ENCODE measurements at places on chromosomes 3 and 15. TPM values are rescaled to one million over a fixed set of nuclear protein-coding genes. Genes with fewer than 3 reads are reported as not detected.
A peak's percentile ranks its signal among the peaks of the same experiment; 100 is the strongest.

GRCh38 chr3:127651516-127652172, 21.1 kb upstream of the ABTB1 start:
- no peak for DNase-seq

DNA sequence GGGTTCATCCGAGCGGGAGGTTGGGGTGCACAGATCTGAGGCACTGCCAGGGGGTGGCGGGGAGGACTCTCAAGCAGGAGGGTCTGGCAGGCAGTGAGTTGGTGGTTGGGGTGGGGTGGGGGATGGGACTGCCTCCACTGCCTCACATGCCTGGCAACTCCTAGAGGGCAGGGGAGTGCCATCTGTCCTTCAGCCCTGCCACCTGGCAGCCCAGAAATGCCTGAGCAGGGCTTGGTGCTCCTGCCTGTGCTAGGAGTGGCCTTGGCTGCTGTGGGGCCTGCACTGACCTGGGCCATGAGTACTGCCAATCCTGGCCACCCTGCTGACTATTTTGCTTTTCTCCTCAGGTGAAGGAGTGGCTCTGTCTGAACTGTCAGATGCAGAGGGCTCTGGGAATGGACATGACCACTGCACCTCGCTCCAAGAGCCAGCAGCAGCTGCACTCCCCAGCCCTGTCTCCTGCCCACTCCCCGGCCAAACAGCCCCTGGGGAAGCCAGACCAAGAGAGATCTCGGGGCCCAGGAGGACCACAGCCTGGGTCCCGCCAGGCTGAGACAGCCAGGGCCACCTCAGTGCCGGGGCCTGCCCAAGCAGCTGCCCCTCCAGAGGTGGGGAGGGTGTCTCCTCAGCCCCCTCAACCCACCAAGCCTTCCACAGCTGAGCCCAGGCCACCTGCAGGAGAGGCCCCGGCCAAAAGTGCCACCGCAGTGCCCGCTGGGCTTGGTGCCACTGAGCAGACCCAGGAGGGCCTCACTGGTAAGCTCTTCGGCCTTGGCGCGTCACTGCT, 32.0 kb upstream of the APEH start:
- no peak for DNase-seq

- no peak for DNase-seq
Observed at GRCh38 chr3:1263121-1263520, 170.3 kb downstream of the CNTN6 start.

Gene ANKRD34C
- not detected for polyA plus RNA-seq

DNA sequence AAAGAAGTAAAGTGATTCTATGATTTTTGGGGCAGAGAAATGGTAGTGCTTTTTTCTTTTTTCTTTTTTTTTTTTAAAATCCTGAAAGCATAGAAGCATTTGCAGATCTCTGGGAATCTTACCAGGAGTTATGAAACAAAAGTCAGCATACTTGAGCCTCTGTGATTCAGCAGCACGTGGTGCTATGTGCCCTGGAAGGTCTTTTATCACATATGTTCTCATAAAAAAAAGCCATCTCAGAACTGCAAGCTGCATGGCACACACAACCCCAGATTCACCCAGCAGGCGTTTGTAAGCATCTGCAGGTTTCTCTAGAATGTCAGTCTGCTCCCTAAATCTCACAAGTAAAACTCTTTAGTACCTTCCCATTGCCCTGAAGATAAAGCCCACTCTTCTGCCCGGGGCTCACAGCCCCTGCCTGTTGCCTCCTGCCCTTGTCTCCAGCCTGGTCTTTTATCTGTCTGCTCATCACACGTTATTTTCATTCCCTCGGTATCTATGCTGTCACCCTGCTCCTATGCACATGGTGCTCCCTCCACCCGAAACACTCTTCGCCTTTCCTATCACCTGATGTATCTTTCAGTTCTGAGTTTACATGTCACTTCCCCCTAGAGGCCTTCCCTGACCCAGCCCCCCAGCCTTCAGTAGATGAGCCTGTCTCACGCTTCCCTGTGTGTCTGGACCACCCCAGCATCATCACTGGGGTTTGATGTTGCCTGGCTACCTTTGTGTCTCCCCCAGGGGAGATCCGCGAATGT, 72.4 kb downstream of the CHDH start:
- DNase-seq: peak; percentile 82

Gene ROPN1
- polyA plus RNA-seq: not detected

Gene IQCH
- 1.5 TPM for polyA plus RNA-seq

- DNase-seq: no peak
Observed at GRCh38 chr15:95669146-95669922, 661.2 kb upstream of the NR2F2 start.

Gene ZNF660
- 0.72 TPM for polyA plus RNA-seq

Gene ATP2B2
- polyA plus RNA-seq: not detected

DNA sequence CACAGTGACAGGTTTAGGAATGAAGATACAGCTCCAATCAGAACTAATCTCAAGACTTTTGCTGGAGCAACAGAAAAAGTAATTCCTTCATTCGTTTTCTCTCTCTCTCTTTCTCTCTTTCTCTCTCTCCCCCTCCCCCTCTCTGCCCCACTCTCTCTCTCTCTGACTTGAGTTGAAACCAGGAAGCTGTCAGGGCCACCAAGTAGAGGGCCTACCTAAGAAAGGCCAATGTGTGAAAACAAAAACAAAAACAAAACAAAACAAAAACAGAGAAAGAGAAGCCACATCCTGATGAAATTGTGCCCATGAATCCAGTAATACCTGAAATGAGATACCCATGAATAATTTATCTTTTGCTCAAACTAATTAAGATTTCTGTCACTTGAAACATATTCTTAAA, 72.9 kb downstream of the ATP8B4 start:
- DNase-seq: no peak

- DNase-seq: peak; percentile 47
Observed at GRCh38 chr3:36714343-36715086, 49.8 kb downstream of the DCLK3 start.

DNA sequence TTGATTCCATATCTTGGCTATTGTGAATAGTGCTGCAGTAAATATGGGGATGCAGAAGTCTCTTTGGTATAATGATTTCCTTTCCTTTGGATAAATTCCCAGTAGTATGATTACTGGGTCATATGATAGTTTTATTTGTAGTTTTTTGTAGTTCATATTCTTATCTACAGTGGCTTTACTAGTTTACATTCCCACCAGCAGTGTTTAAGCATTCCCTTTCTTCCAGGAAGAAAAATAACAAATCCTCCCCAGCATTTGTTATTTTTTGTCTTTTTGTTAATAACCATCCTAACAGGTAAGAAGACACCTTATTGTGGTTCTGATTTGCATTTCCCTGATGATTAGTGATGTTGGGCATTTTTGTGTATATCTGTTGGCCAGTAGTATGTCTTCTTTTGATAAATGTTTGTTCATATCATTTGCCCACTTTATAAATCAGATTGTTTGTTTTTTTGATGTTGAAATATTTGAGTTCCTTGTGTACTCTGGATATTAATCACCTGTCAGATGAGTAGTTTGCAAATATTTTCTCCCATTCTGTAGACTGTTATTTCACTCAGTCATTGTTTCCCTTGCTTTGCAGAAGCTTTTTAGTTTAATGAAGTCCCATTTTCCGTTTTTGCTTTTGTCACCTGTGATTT, 163.3 kb upstream of the THRB start:
- DNase-seq: no peak

DNA sequence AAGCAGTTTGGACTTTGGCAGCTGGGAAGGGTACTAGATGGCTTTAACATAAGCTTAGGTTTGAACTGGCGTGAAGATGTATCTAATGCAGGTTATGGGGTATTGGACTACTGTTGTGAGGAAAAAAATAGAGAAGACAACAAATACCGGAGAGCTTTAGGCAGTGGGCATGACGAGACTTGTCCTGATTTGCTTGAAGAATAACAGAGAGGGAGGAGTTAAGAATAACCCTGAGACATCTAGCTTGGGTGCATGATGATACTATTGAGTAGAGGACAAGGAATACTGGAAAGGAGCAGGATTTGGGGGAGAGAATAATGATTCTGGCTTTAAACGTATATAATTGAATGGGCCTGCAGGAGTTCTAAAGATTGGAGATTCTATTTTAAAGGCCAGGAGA, 249.5 kb upstream of the AZI2 start:
- no peak for DNase-seq

Gene ECE2
- polyA plus RNA-seq: not detected

Gene MUSTN1
- polyA plus RNA-seq: not detected

Gene MAPKBP1
- 4.8 TPM for polyA plus RNA-seq

GRCh38 chr3:39668420-39668819, 141.0 kb upstream of the MYRIP start:
- no peak for DNase-seq

DNA sequence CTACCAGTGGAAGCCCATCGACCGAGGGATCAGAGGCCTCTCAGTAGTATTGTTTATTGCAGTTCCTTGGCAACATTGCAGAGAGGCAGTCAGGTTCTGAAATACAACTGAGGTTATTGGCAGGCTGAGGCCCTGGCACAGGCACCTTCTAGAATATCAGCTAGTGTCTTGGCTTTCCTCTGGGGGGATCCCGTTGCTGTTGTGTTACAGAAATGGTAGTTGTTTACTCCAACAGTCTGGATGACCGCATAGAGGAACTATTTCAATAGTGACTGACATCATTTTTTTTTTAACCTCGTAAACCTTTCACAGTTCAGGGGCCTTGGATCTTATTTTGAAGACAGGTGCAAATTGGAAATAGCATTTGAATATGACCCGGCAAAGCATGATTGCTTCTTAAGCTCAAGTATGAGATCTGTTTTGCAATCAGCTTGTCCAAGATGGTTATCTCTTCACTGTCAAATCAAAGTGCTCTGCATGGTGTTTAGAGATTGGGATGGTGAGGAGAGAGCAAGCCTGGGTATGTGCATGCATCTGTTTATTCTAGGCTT, 63.9 kb downstream of the PGPEP1L start:
- DNase-seq: no peak
